ENCODE measurements at places on chromosomes 13 and 19. TPM values are rescaled to one million over a fixed set of nuclear protein-coding genes. Genes with fewer than 3 reads are reported as not detected.
A peak's percentile ranks its signal among the peaks of the same experiment; 100 is the strongest.

GRCh38 chr19:11987405-11988281 lies 22.8 kb downstream of the ZNF763 start:
- no peaks in the 10 kb centered on the region for H3K36me3 ChIP-seq
- DNase-seq = peak; percentile 94
- peak overlapping the region; percentile 86 for H3K4me3 ChIP-seq
- no peaks in the 10 kb centered on the region for H3K4me1 ChIP-seq
- peak overlapping the region; percentile 81 for H3K27ac ChIP-seq
- H3K27me3 ChIP-seq = no peaks in the 10 kb centered on the region

GRCh38 chr13:101640788-101641400 lies 188.4 kb downstream of the ITGBL1 start:
- no peak overlapping the region for H3K27ac ChIP-seq
- no peak overlapping the region for H3K4me3 ChIP-seq
- no peaks in the 10 kb centered on the region for H3K36me3 ChIP-seq
- no peaks in the 10 kb centered on the region for H3K27me3 ChIP-seq
- no peaks in the 10 kb centered on the region for H3K4me1 ChIP-seq
- no peak for DNase-seq

DNA sequence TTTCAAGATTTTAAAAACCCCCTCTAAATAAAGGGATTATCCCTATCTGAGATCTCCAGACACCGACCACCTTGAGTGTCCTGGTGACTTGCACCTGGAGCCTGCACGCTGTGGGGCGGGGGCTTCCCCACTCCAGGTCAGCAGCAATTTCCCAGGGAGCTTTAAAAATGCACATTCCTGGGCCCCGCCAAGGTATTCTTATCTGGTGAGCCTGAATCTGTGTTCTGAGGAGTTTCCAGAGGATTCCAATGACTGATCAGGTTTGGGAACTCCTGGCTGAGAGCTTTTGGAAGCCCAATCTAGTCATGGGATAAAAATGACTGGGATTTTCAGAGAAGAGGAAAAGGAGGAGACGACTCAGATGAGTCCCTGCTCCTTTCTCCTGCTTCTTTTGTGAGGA lies 66.1 kb downstream of the FGF9 start:
- H3K27me3 ChIP-seq = no peaks in the 10 kb centered on the region
- no peak overlapping the region for H3K4me3 ChIP-seq
- H3K4me1 ChIP-seq = no peaks in the 10 kb centered on the region
- no peak for DNase-seq
- H3K36me3 ChIP-seq = no peaks in the 10 kb centered on the region

DNA sequence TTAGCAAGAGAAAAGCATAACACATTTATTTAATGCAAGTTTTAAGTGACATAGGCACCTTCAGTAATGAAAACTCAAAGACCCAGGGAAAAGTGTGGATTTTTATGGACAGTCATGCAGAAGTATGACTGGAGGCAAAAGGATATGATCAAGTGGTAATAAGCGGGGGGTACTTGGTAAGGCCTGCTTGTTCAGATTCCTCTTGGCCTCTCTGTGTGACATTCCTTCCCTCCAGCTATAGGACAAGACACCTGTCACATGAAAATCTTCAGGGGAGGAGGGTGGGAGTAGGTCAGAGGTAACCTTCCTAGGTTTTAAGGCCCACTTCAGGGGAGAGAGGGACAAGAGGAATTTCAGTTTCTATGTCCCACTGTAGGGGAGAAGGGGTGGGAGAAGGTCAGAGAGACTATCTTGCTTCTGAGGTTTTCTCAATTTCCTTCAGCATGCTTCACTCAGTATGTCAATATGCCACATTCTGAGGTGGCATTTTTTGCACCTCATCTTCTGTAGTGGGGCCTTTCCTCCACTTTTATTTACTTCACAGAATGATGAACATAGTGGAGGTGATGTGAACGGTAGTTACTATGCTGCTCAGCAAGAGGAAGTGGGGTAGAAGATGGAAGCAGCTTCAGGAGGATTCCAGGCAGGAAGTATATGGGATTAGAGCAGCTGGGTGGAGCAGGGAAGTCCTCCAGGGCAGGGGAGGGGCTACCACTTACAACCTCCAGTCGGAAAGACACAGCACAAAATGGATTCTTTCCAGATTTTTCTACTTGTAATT lies 73.2 kb upstream of the RFC3 start:
- no peaks in the 10 kb centered on the region for H3K4me1 ChIP-seq
- peak overlapping the region; percentile 49 for H3K27ac ChIP-seq
- H3K4me3 ChIP-seq = no peak overlapping the region
- H3K36me3 ChIP-seq = no peaks in the 10 kb centered on the region
- no peak for DNase-seq

GRCh38 chr19:16836115-16837034 lies 7.2 kb downstream of the SIN3B start:
- H3K27me3 ChIP-seq = no peaks in the 10 kb centered on the region
- no peak overlapping the region for H3K4me3 ChIP-seq
- peak; percentile 26 for DNase-seq
- no peaks in the 10 kb centered on the region for H3K4me1 ChIP-seq
- no peak overlapping the region for H3K27ac ChIP-seq
- no peaks in the 10 kb centered on the region for H3K36me3 ChIP-seq

DNA sequence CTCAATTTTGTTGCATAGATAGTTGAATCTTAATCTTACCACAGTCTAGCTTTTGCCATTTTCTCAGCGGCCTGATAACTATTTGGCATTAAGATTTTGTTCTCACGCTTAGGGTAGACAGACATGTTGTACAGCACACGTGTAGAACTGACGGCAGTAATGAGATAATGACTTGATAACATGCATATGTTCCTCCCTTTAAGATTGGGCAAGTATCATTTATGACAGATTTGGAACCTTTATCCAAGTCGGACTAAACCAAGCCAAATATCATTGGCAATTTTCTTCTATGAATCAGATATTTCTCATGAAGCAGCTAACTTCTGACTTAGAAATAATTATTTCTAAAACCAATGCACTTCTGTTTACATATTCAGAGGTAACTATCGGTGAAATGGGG lies 205.5 kb downstream of the NDFIP2 start:
- no peak for DNase-seq
- H3K27ac ChIP-seq = no peak overlapping the region
- no peaks in the 10 kb centered on the region for H3K4me1 ChIP-seq

- no peak for DNase-seq
- no peaks in the 10 kb centered on the region for H3K27me3 ChIP-seq
- H3K36me3 ChIP-seq = no peaks in the 10 kb centered on the region
- H3K4me1 ChIP-seq = no peaks in the 10 kb centered on the region
- no peak overlapping the region for H3K27ac ChIP-seq
- H3K4me3 ChIP-seq = no peak overlapping the region
Measured at GRCh38 chr13:75050419-75051046, 431.4 kb downstream of the TBC1D4 start.

- DNase-seq = no peak
- no peak overlapping the region for H3K4me3 ChIP-seq
Measured at GRCh38 chr13:73169971-73170370, 111.2 kb downstream of the KLF5 start.

The FOXO1 gene
- total RNA-seq = 163 TPM

The DENND1C gene
- 3.2 TPM for total RNA-seq

The KLHL1 gene
- not detected for total RNA-seq

The LNX2 gene
- total RNA-seq = 19.2 TPM

The AKT2 gene
- total RNA-seq = 84.9 TPM

All from breast epithelium (tissue), 4 donors.